Stimulated activated naive CD4-positive, alpha-beta T cell treated with Interleukin-2 at 50 U/mL for 16 hours (primary cell): ENCODE measurements at places on chromosomes 7 and 10.

DNA sequence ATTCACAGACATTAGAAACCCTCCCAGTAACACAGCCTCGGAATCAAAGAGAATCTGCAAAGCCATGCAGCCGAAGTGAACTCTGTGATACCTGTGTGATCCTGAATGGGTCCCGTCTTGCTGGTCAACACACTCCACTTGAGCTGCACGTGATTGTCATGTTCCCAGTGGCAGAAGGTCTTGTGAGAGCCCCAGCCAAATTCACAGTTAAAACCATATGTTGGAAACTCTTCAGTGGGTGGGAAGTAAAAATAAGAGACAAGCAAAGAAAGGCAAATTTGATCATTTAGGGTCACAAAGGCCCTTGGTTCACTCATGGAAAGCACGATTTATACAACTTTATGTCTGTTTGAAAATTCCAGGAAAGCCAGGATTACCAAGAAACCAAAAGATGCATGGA, 142.3 kb downstream of the NRP1 start:
- DNase-seq, result no peak

- DNase-seq, result no peak
Observed at GRCh38 chr7:38506756-38507155, 124.4 kb downstream of the AMPH start.

- no peak for DNase-seq
Observed at GRCh38 chr7:79968077-79968648, 166.5 kb upstream of the GNAI1 start.

DNA sequence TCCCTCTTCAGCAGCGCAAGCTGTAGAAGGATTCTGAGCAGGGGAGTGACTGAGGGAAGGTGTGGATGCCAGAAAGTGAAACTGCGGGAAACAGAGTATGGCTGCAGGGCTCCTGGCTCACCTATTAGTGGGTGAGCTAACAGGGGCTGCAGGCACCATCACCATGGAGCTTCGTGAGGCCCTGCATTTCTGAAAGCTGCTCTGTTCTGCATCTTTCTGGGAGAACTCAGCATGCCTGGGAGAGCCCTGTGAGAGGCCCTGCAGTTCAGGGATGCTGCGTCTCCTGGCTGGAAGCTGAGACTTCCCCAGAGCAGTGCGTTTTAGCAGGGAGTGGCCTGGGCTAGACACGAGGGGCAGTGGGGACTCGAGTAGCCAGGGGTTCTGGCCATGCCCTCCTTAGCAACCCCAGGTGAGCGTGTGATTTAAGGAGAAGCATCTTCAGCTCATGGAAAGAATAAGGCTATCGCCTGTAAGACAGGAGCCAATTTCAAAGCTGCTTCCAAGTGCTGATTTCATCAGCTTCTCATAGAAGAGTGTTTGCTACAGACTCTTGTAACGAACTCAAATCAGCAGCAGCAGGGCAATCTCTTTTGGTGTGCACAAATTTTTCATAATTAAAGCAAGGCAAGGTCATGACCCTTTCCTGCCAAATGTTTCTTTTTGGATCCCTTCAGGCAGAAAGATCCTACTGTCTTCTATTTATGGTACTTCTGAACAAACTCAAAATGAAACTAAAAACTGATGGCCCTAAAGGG, 293.6 kb upstream of the ZNF32 start:
- DNase-seq, result no peak

- DNase-seq, result no peak
Observed at GRCh38 chr10:127291329-127291728, 94.9 kb upstream of the INSYN2A start.

GRCh38 chr10:100083623-100084022, 2.0 kb upstream of the CPN1 start:
- no peak for DNase-seq

- no peak for DNase-seq
Observed at GRCh38 chr7:4781366-4782069, 6.1 kb downstream of the AP5Z1 start.
